ENCODE measurements at places on chromosomes 1 and 21. TPM values are rescaled to one million over a fixed set of nuclear protein-coding genes. Genes with fewer than 3 reads are reported as not detected.

Gene ASCL5
- not detected for total RNA-seq

Gene OR10J1
- total RNA-seq, result not detected

Gene SLC6A9
- total RNA-seq, result 7.4 TPM

Gene BMP8A
- not detected for total RNA-seq

Gene S100A7A
- total RNA-seq, result not detected

Gene DUSP10
- 85.5 TPM for total RNA-seq

Gene PTGFR
- 68.3 TPM for total RNA-seq

Gene TSSK3
- 1.0 TPM for total RNA-seq

Gene ARTN
- 0.29 TPM for total RNA-seq
